Activated T-cell treated with anti-CD3 and anti-CD28 coated beads, Interleukin-2, amount 50 U/mL, for 4 hours (primary cell): ENCODE measurements at places on chromosomes 12 and 14. TPM values are rescaled to one million over a fixed set of nuclear protein-coding genes. Genes with fewer than 3 reads are reported as not detected.
A peak's percentile ranks its signal among the peaks of the same experiment; 100 is the strongest.

The CRIP2 gene
- total RNA-seq = 1.4 TPM

The PPFIBP1 gene
- 11.6 TPM for total RNA-seq

The HOXC9 gene
- not detected for total RNA-seq

The ZBTB39 gene
- 9.5 TPM for total RNA-seq

The HOXC6 gene
- not detected for total RNA-seq

The EDDM3A gene
- not detected for total RNA-seq

The CLEC1B gene
- total RNA-seq = not detected

DNA sequence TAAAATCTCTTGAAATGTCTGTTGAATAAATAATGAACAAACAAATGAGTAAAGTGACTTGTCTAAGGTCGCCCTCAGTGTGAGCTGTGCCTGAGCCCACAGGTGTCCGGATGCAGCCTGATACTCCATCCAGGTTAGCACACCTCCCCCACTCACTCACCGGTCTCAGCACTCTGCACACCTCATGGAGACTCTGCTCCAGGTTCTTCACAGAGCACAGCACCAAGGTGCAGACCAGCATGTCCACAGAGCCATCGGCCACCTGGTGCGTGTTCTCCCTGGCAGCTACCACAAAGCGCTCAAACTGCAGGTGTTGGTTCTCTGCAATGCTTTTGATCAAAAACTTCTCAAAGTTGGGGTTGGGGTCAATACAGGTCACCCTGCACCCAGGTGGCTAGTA, 4.1 kb upstream of the KRT7 start:
- DNase-seq = no peak

- no peak for DNase-seq
Measured at GRCh38 chr12:64806593-64807460, 17.6 kb upstream of the TBC1D30 start.

GRCh38 chr14:97381309-97381708, 584.1 kb downstream of the VRK1 start:
- DNase-seq = no peak

- no peak for DNase-seq
Measured at GRCh38 chr14:51942971-51943370, 46.4 kb upstream of the RTRAF start.

- no peak for DNase-seq
Measured at GRCh38 chr14:78530078-78530477, 359.9 kb downstream of the NRXN3 start.

DNA sequence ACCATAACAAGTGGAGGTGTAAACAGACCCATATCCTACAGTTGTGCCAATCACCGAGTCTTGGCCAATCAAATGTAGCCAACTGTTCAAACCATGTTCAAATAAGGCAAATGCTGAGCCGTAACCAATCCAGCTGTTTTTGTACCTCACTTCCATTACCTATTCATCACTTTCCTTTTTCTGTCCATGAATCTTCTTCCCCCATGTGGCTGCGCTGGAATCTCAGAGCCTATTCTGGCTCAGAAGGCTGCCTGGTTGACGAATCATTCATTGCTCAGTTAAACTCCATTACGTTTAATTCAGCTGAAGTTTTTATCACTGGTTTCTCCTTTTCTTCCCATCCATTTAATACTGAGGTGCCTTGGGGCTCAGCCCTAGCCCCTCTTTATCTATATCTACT, 71.1 kb downstream of the TBC1D30 start:
- DNase-seq = no peak

- DNase-seq = no peak
Measured at GRCh38 chr14:56149995-56150394, 31.8 kb downstream of the PELI2 start.

DNA sequence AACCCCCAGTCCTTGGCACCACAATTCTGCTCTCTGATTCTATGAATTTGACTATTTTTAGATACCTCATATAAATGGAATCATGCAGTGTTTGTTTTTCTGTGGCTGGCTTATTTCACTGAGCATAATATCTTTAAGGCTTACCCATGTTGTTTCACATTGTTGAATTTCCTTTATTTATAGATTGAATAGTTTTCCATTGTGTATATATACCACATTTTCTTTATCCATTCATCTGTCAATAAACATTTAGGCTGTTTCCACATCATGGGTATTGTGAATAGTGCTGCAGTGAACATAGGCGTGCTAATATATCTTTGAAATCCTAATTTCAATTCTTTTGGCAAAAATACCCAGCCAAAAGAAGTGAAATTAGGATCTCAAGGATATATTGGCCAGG, 126.7 kb upstream of the SLC38A2 start:
- DNase-seq = no peak

DNA sequence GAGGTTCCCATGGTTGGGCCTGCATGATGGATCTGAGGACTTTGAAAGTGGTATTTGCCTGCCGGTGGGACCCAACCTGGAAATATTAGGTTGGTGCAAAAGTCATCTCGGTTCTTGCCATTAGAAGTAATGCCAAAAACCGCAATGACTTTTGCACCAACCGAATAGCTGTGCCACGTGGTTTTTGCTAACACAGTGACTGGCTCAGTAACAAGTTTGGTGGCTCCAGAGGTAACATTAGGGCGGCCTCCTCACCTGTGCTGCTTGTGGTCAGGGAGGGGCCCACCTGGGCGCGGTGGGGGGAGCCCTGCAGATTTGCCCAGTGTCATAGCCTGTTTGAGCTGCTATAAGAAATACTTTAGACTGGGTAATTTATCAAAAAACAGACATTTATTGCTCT, 1.8 kb downstream of the BDKRB2 start:
- no peak for DNase-seq

DNA sequence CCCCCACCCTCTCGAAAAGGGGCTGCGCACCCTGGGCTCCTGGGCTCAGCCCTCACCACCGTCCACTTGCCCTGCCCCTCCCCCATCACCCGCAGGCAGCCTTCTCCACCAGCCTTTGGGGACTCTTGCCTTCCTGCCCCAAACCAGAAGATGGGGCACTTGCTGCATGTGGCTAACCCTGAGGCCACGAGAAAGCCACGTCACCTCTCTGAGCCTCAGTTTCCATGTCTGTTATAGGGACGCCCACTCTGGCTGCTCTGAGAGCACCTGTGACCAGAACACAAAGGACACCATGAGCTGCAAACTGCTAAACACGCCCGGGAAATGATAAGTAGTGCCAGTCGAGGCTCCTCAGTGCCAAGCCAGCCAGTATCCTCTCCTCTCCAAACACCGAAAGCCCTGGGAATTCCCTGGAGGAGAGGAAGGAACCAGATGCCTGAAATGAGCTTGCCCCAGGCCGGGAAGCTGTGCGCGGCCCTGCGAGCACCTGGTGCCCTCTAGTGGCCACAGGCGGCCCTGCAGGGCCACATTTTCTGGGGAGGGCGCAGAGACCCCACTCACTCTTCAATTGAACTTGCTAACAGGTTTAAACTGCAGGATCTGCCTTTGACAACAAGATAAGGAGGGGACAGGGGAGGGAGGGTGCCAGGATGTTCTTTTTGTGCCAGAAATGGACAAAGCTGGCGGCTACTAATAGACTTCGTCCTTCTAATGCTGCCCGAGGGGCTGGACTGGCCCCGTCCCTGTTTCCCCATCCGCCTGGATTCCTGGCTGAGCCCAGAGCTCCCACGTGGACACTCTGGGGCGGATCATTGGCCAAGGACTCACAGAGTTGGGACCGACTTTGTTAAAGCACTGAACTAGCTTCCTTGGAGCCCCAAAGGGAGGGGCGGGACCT, 10.2 kb upstream of the SERPINA9 start:
- DNase-seq = peak; percentile 16

DNA sequence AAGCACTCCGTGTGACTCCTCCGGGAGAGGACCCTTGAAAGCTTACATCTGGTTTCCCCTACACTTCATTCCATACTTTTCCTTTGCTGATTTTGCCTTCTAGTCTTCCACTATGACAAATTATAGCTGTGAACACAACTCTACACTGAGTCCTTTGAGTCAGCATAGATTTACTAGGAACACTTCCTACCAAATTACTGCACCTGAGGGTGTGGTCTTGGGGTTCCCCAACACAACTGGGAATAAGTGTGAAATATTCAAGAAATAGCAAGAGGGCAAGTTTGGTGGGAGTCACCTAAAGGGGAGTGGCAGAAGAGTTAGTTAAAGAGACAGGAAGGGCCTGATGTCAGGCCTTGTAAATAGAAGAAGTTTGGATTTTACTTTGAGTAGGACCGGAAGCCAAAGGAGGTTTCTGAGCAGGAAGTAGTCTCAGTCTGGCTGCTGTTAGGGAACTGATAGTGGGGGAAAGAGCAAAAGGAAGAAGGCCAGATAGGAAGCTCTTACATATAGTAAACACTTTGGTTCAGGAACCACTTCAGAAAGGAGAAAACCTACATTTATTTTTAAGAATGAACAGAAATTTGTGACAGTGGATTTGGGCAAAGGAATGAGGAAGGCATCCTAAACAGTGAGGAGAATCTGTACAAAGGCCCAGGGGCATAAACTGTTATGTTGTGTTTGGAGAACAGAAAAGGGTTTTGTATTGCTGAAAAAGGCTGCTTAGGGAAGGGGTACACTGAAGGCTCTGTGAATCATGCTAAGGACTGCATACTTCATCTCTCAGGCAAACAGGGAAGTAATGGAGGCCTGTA, 14.2 kb downstream of the SEL1L start:
- DNase-seq = no peak
